KG1 (cell line): ENCODE measurements at places on chromosomes 4 and X.

GRCh38 chr4:73976716-73977115 is 5.1 kb downstream of the PF4 start:
- no peak for DNase-seq

DNA sequence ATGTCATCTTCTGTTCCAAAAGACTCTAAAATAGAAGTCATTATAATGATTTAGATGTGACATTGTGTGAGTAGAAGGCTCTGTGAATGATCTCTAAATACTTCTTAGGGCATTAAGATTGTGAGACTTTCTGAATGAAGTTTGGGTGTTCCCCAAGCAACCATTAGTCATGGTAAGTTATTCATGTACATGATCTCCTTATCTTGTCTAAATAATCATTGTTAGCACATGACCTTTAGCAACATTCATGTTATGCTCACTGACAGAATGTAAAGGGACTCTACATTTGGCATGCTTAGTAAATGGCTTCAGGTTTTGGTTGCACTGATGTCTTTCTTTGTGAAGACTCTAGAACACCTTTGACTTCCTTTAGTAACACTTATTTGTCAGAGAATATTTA is 140.8 kb upstream of the AGA start:
- no peak for DNase-seq

GRCh38 chrX:120485315-120485637 is 16.2 kb upstream of the LAMP2 start:
- peak; percentile 28 for DNase-seq

- DNase-seq = no peak
These were observed 81.0 kb upstream of the ZDHHC15 start for GRCh38 chrX:75603833-75604232.

DNA sequence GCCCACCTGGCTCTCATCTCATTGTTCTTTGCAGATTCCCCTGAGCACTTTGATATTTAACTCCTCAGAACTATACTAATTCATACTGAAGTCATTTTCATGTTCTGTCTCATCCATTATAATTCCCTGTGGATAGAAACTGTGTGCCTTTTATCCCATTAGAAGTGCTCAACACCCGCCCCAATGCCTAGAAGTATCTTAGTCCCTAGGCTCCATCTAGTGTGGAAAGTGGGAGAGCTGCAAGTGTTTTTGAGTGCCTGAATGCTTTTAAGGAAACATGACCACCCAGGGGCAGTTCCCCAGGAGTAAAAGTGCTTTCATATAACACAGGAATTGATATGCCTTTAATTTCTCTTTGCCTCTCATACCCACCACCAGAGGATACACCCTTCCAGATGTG is 117.0 kb downstream of the CHRDL1 start:
- no peak for DNase-seq

DNA sequence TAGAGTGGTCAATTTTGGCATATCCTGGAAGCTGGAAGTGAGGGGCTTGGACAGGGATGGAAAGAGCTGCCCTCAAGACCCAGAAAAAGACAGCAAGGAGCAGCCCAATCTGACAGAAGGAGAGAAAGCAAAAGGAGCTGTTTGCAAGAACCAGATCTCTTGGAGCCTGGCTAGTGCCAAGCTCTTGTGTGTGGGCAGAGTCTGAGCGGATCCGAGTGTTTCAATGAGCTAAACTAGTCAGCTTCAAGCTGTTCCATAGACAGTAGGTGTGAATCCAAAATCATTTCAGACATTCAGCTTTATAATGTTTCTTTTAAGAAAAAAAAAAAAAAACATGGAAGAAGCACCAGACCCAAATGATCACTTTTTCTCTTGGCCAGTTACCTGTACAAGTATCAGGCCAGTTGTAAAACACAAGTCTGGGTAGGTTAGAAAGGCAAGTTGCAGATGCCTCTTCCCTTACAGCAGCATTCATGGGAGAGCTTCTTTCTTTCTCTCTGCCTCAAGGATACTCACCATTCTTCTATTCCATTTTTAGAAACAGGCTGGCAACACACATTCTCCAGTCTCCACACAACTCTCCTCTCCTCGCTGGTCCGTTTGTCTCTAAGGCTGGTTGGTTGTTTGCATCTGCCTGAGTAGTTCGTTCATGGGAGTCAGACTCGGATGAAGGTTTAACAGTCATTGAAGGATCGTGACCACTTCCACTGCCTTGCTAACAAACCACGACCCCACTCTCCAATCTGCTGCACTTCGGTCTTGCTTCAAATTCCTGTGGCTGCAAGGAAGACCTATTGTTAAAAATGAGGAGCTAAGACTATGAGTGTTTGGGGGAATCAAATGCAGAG is 105.2 kb upstream of the GATB start:
- DNase-seq = no peak

DNA sequence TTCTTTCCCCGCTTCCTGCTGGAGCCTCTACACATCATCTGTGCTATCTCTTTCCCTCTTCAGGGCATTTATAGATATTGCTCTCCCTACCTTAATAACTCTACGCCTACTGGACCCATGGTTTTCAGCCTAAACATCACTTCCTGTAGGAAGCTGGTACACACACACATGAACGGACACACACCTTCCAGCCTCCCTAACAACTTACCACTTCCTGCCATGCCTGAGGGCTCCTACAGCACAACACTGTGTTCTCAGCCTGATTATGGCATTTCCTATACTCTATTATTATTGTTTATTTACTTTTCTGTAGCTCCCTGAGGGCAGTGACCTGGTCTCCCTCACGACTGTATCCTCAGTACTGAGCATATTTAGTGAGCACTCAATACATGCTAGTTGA is 163.6 kb upstream of the MAP3K15 start:
- no peak for DNase-seq

- DNase-seq = no peak
These were observed 45.6 kb downstream of the RFC1 start for GRCh38 chr4:39320381-39321115.
